ENCODE measurements at places on chromosomes 3 and 15.
A peak's percentile ranks its signal among the peaks of the same experiment; 100 is the strongest.

DNA sequence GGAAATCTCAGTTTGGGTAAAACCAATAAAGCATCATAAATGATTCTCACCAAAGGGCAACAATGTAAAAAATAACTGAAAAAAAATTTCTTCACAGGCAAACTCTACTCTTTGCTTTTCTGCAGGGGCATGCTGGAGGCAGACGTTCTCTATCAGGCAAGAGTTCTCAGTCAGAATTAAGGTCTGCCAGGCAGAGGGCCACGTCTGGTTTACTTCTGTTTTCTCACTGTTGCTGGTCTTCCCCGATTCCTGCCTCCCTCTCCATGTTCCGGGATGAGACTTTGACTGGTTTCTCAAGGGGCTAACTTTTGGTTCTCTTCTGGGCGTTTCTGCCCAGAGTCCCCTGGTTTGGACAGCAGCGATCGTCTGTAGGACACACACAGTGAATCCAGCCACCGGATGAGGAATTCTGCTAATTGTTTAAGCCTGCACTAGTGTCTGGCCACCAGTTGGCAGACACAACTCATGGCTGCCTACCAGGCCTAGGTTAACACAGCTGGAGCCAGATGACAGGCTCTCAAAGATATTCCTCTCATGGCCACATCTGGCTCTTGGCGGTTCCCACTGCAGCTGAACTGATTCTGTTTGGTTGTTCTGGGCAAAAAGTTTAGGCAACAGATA, 273.1 kb downstream of the FOXP1 start:
- no peak for DNase-seq

DNA sequence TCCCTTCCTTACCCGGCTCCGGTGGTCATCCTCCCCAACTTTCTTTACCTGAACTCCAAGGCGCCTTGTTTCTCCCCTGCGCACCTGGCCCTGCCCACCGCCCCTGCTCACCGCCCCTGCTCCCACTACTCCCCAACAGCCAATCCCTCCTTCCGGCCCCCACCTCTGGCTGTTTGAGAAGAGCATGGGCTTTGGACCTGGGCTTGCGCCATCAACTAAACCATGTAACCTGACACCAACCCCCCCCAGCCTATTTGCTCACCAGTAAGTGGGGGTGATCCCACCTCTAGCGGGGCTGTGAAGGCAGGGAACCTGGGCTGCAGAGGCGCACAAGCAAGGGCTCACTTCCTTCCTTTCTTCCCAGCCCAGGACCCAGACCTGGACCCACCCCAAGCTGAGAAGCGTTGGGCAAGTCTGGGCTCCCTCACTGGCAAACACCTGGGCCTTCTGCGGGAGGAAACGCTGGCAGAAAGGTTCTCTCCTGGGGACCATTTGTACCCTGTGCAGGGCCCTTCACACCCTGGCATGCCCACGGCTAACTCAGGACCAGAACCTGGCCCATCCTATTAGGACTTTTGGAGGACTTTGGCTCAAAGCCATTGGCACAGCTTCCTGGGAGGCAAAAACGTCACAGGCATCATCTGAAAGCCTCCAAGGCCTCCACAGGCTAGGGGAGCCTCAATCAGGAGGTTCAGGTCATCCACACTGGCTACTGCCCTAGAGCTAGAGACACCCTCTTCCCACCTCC, at the start of gene PLXNB1:
PLXNB1 (minus strand) TSS at position 127 of the 748 bp plus-strand sequence. CDS start 5,475 bp downstream, outside the sequence.
- no peak for DNase-seq

DNA sequence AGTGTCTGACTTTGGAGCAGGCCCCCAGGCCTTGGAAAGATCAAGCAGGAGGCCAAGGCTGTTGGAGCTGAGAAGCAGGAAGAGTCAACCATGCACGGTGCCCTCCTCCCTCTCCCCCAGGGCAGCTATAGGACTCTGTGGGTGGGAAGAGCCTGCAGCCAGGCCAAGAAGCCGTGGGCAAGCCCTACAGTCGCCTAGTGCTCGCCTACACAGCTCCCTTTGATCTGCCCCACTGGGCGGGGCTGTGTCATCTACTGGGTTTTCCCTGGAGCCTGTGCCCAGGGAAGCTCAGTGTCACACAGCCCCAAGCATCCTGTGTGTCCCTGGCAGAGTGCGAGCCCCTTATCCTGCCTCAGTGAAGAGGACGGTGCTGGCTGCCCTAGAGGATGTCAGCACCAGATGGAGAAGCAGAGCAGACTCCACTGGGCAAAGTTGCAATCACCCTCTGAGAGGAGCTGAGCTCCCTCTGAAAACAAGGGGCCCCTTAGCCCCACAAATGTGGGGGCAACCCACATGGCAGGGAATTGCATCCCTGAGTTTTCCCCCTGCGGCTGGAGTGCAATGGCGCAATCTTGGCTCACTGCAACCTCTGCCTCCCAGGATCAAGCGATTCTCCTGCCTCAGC, 72.2 kb downstream of the KLF13 start:
- DNase-seq: no peak

DNA sequence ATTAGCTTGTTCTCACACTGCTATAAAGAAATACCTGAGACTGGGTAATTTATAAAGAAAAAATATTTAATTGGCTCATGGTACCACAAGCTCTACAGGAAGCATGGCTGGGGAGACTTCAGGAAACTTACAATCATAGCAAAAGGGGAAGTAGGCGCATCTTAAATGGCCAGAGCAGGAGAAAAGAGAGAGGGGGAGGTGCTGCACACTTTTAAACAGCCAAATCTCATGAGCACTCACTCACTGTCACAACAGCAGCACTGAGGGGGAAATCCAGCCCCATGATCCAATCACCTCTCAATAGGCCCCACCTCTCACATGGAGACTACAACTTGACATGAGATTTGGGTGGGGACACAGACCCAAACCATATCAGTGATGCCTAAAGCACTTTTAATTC, 82.5 kb downstream of the DCLK3 start:
- DNase-seq: no peak

DNA sequence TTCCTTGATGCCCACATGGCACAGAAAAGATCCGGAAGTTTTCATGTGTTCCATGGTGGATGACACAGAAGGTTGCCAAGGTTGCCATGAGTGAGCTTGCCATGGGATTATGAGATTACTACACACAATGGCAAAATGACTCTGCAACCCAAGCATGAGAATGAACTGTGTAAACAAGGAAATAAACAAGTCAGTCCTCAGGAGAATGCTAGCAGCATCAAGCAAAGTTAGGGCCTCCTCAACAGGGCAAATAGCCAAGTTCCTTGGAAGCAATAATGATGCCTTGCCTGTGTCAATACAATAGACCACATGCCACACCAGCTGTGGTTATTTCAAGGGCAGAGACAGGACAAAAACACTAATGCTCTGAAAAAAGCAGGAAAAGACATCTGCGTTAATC, 41.8 kb downstream of the AQR start:
- peak; percentile 14 for DNase-seq

DNA sequence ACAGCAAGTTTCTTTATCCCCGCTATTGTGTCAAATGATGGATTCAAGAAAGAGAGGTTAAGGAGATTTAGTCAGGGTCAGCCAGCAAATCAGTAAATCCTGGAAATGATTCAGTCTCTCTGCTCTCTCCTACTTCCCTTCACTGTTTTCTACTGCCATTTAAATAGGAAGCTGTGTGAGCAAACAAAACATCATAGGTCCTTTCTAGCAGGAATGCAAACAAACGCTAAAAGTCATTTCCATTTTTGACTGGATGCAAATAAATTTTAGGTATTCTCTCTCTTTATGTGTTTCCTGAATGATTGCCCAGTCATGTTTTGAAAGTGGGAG, 299.4 kb upstream of the RORA start:
- peak; percentile 49 for DNase-seq

DNA sequence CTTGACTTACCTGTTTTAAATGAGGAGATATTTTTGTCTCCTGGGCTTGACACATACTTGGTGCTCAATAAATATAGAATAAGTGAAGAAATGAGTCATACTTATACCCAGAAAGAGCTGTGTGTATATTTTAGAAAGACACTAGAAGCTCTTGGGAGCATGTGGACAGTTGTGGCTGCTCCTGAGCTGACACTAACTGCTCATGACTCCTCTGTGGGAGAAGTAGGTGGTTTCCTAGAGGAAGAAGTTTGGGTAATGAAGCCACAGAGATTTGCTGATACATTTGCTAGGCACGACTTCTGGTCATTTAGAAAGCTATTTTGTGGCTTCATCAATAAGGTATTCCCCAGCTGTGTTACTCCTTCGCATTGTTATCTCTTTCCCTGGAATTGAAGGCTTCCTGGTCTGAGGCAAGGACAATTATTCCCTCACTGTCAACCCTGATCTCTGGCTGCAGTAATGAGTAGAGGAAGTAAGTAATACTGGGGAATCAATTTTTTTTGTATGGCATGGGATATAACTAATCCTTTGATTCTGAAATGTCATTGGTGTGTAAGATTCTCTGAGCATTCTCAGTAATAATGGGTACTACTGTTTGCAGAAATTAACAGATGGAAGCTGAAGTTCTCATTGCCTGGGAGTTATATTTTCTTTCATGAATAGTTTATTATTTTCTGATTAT, 79.6 kb upstream of the DCBLD2 start:
- DNase-seq: no peak

DNA sequence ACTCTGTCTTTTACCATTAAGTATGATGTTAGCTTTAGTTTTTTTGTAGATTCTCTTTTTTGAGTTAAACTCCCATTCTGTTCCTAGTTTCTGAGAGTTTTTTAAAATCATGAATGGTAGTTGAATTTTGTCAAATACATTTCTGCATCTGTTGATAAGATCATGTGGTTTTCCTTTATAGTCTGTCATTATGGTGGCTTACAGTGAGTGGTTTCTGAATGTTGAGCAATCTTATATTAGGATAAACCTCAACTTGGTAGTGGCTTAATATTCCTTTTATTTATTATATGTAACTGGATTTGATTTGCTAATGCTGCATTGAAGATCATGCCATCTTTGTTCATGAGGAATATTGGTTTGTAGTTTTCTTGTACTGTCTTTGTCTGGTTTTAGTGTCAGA, 34.8 kb downstream of the NEO1 start:
- no peak for DNase-seq

- no peak for DNase-seq
Observed at GRCh38 chr3:146970236-146970635, 365.1 kb upstream of the PLSCR5 start.

GRCh38 chr3:191170097-191170496, 28.9 kb upstream of the OSTN start:
- DNase-seq: no peak

GRCh38 chr3:101964861-101965260, 115.5 kb downstream of the NFKBIZ start:
- DNase-seq: no peak

- DNase-seq: no peak
Observed at GRCh38 chr3:194536871-194537637, 50.3 kb upstream of the ATP13A3 start.

DNA sequence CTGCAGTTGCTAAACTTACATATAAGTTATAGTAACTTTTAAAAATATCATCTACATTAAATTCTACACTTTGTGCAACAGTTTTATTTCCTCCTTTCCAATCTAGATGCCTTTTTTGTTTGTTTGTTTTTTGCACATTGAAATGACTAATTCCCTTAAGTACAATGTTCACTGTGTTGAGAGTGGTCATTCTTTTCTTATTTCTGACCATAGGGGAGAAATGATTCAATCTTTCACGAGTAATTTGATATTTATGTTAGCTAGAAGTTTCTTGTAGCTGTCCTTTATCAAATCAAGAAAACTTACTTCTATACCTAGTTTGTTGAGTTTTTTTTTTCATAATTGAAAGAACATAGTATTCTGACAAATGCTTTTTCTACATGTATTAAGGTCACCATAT, 85.0 kb upstream of the CBLB start:
- no peak for DNase-seq

DNA sequence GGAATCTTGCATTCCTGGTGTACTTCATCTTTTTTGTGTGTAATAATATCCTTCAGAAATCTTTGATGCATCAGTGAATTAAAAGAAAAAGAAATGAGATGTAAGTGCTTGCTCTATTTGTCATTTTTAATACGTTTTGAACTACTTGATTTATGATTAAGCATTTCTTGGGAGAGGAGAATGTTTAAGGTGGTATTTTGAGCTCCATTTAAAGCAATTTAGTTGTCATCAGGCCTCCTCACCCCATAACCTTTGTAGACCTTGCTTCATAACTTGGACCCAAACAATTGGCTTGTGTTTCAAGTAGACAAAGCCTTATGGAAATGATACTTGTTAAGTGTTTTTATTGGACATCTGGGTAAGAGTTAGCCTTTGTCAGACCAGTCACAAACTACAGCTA, 87.1 kb upstream of the VEPH1 start:
- no peak for DNase-seq

DNA sequence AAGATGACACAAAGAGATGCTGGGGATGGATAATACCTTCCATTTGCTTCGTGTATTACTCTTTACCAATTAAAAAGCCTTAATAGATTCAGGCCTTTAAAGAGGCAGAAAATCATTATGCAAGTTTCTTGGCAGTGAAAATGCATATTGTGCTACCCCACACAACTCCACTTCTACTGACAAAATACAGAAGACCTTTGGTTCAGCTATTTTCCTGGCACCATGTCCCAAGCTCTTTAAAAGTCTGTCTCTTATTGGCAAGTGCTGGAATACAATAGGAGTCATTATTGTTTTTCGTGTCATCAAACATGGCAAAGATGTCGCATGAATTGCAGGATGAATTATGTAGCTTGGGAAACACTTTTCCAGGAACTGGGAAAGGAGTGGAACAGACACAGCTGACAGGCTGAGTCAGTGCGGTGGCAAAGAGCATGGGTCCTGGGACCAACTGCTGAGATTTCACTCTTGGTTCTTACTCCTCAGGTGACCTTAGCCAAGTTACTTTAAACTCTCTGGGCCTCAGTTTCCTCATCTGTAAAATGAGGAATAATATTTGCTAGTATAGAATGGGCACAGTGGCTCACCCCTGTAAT, 5.5 kb upstream of the TSPAN3 start:
- DNase-seq: no peak

DNA sequence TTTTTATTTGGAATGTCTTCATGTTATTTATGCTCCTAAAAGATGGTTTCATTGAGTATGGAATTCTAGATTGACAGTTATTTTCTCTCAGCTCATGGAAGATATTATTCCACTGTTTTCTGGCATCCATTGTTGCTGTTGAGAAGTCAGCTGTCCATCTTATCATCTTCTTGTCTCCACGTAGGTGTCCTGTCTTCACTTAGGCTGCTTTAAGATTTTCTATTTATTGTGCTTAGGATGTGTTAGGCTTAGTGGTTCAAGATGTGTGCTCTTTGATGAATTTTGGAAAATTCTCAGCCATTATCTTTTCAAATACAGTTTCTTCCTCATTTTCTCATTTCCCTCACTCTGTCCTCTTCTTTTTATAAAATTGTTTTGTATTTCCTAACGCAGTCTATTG, 52.0 kb downstream of the SNRK start:
- DNase-seq: no peak

DNA sequence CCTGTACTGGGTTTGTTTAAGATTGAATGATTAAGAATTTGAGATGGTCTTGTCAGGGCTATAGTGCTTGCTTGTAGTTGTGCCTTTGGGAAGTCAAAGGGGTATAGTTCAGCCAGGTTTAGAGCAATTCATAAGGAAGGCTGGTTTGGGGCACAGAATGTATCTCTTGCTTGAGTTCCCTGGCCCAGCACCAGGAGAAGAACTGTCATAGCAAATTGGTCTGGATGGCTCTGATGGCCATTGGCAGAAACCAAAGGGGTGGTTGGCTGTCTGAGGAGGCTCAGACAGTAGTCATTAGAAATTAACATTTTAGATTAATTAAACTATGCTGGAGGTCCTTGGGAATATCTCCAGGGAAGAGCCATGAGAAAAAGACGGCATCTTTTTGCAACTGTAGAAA, 25.4 kb upstream of the OTOL1 start:
- DNase-seq: no peak
